ENCODE measurements at places on chromosomes 4 and X. TPM values are rescaled to one million over a fixed set of nuclear protein-coding genes. Genes with fewer than 3 reads are reported as not detected.

Gene SNCA
- total RNA-seq: 11.3 TPM

Gene BTK
- 2.3 TPM for total RNA-seq

Gene CSAG3
- total RNA-seq: 0.35 TPM

Gene OTUD6A
- not detected for total RNA-seq

Gene VCX
- total RNA-seq: 0.64 TPM
